ENCODE measurements at places on chromosomes 4 and X.

DNA sequence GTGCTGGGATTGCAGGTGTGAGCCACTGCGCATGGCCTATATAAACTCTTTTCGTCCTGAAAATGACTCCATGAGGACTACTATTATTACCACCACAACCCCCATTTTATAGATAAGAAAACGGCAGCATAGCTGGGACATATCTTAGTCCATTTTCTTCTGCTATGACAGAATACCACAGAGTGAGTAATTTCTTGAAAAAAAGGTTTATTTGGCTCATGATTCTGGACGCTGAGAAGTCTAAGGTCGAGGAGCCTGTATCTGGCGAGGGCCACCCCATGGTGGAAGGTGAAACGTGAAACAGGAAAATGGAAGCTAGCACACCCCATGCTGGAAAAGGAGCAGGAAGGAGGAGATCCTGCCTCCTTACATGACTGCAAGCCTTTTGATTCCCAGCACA, 68.9 kb downstream of the SMIM20 start:
- DNase-seq, result no peak

DNA sequence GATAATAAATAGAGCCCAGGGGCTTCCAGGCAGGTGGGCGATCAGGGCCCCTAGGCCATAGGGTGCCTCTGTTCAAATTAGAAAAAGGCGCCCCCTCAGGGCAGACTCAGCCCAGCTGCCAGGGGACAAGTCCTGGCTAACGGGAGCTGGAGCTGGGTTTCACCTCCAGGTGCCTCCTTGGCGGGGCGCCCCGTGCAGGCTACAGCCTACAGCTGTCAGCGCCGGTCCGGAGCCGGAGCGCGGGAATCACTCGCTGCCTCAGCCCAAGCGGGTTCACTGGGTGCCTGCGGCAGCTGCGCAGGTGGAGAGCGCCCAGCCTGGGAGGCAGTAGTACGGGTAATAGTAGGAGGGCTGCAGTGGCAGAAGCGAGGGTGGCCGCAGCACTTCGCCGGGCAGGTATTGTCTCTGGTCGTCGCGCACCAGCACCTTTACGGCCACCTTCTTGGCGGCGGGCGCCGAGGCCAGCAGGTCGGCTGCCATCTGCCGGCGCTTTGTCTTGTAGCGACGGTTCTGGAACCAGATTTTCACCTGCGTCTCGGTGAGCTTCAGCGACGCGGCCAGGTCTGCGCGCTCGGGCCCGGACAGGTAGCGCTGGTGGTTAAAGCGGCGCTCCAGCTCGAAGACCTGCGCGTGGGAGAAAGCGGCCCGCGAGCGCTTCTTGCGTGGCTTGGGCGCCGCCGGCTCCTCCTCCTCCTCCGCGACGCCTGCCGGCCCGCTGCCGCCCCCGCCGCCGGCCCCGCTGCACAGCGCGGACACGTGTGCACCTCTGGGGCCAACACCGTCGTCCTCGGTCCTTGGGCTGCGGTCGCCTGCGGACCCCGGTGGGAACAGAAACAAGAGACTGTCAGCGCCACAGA, 2.4 kb downstream of the NKX3-2 start:
- DNase-seq, result no peak

DNA sequence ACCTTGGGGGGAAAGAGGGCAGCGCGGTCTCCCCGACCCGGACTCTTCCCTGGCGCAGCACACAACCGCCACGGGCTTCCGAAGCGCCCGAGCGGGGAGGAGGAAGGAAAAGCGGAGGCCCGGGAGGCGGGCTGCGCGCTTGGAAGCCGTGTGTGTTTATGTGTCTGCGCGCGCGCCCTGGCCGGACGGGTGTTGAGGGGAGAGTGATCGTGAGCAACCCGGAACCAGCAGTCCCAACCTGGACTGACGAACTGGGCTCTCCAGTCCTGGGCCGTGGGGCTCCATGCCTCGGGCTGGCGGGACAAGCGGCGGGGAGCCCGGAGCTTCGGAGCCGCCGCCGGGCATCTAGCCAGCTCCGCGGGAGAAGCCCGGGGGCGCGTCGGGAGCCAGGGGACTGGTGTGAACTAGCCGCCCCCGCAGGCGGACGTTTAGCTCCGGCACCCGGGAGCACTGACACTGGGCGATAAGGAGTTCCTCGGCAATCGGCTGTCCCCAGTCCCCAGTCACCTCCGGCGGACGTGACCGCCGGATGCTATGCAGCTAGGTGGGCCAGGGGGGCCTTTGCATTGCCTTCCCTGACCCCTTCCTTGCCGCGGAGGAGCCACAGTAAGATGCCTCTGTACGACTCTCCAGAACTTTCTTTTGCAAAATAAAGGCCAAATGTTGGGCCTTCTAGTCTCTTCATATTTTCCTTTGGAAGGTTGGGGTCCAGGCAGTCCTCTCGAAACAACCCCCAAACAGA, 74.8 kb upstream of the BCOR start:
- DNase-seq, result no peak

GRCh38 chr4:173212379-173212778, 43.8 kb downstream of the GALNT7 start:
- no peak for DNase-seq

DNA sequence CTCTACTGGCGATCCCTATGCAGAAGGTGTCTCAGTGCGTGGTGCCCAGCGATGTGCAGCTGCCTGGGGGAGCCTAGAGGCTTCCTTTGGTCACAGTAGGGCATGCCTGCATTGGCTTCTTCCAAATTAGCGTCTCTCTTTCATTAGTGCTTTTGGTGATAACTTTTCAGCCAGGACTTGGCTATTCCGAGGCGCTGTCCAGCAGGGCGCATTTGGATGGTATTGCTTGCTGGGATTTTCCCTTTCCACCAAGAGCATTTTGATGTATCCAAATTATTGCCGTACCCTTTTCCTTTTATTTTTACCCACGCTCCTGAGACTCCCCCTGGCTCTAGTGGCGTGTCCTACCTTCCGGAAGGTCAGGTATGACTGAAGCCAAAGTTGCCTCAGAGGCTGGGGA, 101.4 kb downstream of the SORCS2 start:
- no peak for DNase-seq

DNA sequence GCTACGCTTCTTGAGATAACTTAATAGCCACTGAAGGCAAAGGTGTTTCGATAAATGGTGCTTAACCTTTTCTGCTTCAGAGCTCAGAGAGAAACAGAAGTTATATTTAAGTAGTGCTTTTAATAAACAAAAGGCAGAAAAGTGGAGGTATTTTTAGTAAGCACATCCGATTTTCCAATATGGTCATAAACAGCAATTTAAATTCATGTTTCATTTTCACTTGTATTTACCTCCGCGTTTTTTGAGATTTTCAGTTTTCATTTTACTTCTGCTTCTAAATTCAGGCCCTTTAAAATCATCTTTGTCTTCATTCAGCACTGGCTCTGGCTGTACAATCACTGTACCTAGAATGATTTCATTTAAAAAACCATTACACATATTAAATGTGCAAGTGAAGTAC, 92.4 kb downstream of the ATRX start:
- DNase-seq, result no peak

DNA sequence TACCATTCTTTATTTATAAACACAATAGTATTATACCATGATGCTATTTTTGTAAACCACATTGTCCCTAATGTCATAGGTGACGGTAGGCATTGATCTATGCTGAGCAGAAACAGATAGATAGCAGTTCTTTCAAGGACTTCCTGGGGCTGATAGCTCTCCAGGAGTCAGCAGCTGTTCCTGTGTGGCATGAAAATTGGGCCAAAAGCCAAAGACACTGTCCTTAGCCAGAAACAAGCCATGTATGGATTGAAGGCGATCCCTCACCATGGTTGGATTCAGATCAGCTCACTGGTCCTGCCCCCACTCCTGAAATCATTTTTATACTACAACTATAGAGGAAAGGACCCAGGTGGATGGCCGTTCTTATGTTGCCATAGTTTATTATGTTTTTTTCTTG, 53.6 kb downstream of the DDX60 start:
- DNase-seq, result no peak

GRCh38 chrX:40349251-40349650, 231.5 kb upstream of the ATP6AP2 start:
- no peak for DNase-seq

GRCh38 chr4:53150631-53151488, 215.0 kb downstream of the SCFD2 start:
- DNase-seq, result no peak

GRCh38 chr4:147003956-147004809, 58.5 kb upstream of the TTC29 start:
- no peak for DNase-seq

- no peak for DNase-seq
Observed at GRCh38 chrX:71650333-71650969, 16.9 kb upstream of the LOC101059915 start.

DNA sequence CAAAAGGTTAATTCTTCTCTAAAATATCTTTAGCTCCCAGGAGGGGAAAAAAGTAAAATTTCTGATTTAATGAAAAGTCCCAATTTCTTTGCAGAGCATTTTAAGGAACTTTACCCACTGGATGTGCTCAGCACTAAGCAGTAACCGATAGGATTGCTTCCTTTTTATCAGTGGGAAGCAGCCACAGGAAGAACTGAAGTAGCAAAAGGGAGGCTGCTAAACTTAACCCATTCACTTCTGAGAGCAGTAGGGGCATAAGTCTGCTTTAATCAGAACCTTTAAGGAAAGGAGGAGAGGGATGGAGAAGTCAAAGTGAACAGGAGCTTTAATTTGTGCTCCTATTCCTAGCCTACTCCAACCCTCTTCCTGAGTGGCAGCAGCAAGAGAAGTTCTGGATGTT, at the start of gene F8:
Gene F8, minus strand, starts transcription at position 139 of the 400 bp plus-strand sequence. CDS start 171 bp downstream, outside the sequence.
- no peak for DNase-seq

- peak; percentile 30 for DNase-seq
Observed at GRCh38 chrX:16695079-16695676, 17.3 kb downstream of the CTPS2 start.

DNA sequence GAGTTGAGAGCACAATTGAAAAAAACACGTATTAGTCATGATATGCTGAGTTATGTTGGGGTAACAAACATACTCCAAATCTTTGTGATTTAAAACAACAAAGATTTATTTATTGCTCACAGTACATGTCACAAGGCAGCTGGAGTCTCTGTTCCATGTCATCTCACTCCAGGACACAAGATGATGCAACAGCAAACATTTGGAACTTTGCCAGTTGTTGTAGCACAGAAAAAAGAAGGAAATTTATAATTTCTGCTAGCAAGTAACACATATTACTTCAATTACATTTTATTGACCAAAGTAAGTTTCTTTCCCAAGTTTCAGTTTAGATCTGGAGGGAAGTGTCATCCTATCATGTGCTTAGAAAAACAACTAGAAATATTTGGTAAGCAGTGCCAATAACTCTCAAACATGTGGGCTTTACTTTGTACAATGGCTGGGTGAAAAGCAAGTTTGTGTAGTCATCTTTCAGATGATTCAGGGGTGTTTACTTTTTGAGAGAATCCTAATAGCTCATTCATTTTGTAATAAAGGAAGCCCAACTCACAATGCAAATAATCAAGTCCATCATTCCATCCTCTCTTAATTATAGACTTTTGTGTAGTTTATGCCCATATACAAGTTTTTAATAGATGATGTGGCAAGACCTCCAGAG, 452.3 kb downstream of the ZIC3 start:
- no peak for DNase-seq

DNA sequence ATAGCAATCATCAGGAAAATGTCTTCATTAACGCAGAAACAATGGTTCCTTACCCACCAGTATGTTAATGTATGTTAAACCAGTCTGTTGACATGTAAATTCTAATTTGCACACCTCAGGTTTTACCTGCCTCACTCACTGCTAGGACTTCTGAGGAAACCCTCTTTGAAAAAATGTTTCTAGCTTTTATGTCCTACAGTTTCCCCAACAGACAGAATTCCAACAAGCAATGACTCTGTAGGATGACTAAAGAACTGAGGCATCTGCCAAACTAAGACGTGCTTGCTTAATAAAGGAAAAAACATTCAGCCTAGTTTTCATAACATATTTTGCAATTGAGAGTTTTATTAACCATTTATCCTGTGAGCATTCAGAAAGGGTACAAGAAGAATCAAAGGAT, 20.6 kb upstream of the SOX3 start:
- no peak for DNase-seq

DNA sequence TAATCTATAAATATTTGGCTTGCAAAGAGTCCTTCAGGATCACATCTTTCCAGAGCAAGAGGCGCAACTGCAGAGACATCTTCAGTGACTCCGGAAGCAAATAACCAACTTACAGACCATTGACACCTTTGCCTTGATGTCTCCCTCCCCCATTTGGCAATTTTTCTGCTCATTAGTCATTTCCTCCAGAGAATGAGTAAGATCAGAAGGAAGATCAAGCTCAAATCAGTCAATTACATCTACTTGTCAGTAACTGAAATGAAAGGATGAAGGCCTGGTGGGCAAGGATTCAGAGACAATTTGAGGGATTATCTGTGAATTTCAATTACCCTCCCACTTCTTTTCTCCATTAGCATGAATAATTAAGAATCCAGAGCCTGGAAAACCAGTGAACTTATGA, 665.6 kb upstream of the CPEB2 start:
- peak; percentile 20 for DNase-seq

- DNase-seq, result no peak
Observed at GRCh38 chrX:133971586-133971985, 13.8 kb downstream of the GPC3 start.

DNA sequence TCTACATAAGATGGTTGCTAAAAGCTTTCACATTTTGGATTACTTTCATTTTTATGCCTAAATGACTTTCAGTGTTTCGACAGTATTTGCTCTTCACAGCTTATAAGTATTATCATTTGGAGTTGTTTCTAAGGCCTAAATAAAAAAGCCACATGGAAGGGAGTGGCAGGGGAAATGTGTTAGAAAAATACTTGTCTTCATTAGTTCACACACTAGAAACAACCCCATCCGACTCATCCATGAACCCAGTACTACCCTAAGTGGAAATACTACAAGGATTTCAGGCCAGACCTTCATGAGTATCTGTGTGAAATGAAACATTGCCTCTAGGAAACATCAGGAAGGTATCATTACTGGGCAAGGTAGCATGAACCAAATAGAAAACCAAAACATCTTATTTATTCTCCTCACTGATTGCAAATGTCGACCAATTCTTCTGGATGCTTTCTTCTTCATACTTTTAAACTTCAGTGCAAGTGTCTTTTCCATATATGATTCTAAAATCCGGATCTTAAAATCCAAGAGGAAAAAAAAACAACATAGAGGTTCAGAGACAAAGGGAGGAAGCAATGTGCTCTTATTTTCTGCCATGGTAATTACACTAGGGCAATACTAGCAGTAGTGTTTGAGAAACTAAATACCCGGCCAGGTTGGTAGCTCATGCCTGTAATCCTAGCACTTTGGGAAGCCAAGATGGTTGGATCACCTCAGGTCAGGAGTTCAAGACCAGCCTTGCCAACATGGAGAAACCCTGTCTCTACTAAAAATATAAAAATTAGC, 349.4 kb downstream of the ARHGAP24 start:
- no peak for DNase-seq

- no peak for DNase-seq
Observed at GRCh38 chr4:154872198-154872597, 91.1 kb downstream of the RBM46 start.

GRCh38 chr4:125168531-125168930, 146.2 kb upstream of the FAT4 start:
- no peak for DNase-seq
